Tracheal epithelial cell (primary cell): ENCODE measurements at places on chromosomes 12 and 14. TPM values are rescaled to one million over a fixed set of nuclear protein-coding genes. Genes with fewer than 3 reads are reported as not detected.

Gene ELK3
- 11.3 and 21.2 TPM in 2 replicates for total RNA-seq

Gene HOXC12
- not detected in 2 replicates for total RNA-seq

Gene PTPRR
- total RNA-seq = 0.96 TPM in 1 of 2 replicates, not detected in the other

Gene POC1B
- 17.5 and 18.3 TPM in 2 replicates for total RNA-seq
